ENCODE measurements at places on chromosomes 7 and 10. TPM values are rescaled to one million over a fixed set of nuclear protein-coding genes. Genes with fewer than 3 reads are reported as not detected.

- no peak overlapping the region for H3K27ac ChIP-seq
- no peak overlapping the region for H3K4me3 ChIP-seq
- DNase-seq: no peak
These were observed 207.1 kb downstream of the TRIL start for GRCh38 chr7:28750981-28751380.

Gene HOXA3
- 9.2 TPM for total RNA-seq

GRCh38 chr10:29783201-29783947 lies 148.6 kb upstream of the SVIL start:
- H3K27me3 ChIP-seq: no peaks in the 10 kb centered on the region
- no peak overlapping the region for H3K27ac ChIP-seq
- H3K4me1 ChIP-seq: peaks cover 12% of the 10 kb centered on the region
- no peak for DNase-seq

Gene PDZD7
- total RNA-seq: 6.1 TPM

DNA sequence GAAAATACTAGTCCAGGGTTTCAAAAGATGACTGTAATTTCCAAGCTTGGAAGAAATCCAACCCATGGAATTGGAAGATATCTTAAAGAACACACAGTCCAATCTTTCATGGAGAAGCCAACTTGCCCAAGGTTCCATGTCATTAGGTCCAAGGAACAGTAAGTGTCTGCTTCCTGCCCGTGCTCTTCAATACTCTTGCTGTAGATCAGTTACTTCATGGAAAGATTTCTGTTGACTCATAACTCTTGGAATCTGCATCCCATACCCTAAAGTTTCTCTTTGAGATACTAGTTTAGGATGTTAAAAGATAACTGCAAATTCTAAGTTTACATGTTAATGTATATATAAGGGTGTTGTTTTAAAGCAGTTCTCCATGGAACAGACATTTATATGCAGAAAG lies 127.9 kb upstream of the SLC13A1 start:
- no peaks in the 10 kb centered on the region for H3K36me3 ChIP-seq
- no peak overlapping the region for H3K27ac ChIP-seq
- DNase-seq: no peak
- no peaks in the 10 kb centered on the region for H3K27me3 ChIP-seq
- H3K4me3 ChIP-seq: no peak overlapping the region
- H3K4me1 ChIP-seq: no peaks in the 10 kb centered on the region

- no peaks in the 10 kb centered on the region for H3K36me3 ChIP-seq
- H3K27ac ChIP-seq: no peak overlapping the region
- peaks cover 23% of the 10 kb centered on the region for H3K27me3 ChIP-seq
- no peaks in the 10 kb centered on the region for H3K4me1 ChIP-seq
- DNase-seq: no peak
These were observed 56.3 kb downstream of the POU6F2 start for GRCh38 chr7:39033885-39034624.

DNA sequence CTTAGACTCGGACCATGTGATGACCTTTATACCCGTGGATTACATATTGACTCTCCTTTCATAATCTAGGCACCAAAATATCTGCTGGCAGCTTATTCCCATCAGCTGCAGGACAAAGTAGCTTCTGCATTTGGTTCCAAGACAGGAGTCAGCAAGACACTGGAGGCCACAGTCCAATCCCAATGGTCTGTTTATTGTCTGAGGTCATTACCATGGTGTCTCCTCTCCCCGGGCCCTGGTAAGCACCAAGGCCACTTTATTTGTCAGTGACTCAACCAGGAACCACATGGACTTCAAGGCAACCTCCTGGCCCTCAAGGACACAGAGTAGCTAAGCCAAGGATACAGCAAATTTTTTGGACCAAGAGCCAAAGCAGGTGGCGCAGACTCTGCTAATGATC lies 36.1 kb downstream of the KCNMA1 start:
- no peak overlapping the region for H3K4me3 ChIP-seq
- H3K27ac ChIP-seq: no peak overlapping the region
- no peaks in the 10 kb centered on the region for H3K36me3 ChIP-seq
- H3K27me3 ChIP-seq: no peaks in the 10 kb centered on the region

Data from HCT116 (cell line).